ENCODE measurements at places on chromosomes 12 and 14.
A peak's percentile ranks its signal among the peaks of the same experiment; 100 is the strongest.

GRCh38 chr12:115898670-115899069, 378.8 kb downstream of the MED13L start:
- no peak for DNase-seq

DNA sequence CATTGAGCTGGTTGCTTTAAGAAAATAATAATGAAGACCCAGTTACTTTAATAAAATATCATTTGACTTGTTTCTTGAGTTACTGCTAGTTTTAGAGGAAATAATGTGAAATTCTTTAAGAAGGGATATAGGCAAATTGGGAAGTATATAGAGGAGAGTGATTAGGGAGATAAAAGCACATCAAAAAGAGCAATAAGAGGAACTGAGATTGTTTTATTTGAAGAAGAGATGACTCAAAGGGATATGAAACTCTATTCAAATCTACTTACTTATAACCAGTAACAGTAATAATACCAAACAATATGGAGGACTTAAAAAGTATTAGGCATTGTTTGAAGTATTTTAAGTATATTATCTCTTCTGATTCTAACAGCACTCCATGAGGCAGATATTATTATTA, 37.1 kb downstream of the LRRK2 start:
- DNase-seq = no peak

- no peak for DNase-seq
These were observed 437 bp downstream of the ERO1A start for GRCh38 chr14:52694761-52695480.

DNA sequence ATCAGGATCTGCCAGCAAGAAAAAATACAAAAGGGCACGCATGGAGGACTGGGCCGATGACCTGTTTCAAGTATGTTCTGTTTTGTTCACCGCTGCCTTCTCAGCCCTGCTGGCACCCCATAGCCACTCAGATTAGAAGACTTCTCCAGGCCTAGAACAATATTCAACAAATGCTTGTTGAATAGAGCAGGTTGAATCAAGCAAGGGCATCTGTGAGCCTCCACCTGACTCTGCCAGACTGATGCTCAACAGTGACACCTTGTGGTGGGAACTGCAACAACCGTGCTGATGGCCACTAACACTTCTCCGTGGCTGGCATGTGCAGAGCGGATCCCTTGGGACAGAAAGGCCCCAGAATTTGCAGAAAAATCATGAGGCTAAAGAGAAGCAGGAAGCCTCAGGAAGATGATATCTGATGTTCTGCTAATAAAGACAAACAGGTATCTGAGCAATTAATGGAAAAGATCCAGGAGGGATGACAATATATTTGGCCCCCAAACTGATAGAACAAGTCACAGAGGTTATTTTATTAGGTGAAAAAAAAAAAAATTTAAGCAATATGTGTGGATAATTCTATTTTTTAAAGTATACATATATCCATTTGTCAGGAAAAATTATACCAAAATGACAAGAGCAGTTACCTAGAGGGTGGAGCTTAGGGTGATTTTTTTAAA, 114.3 kb downstream of the KSR2 start:
- DNase-seq = peak; percentile 52

- no peak for DNase-seq
These were observed 30.5 kb downstream of the JDP2 start for GRCh38 chr14:75458305-75458704.

- no peak for DNase-seq
These were observed 11.5 kb downstream of the UBC start for GRCh38 chr12:124902916-124903315.

- DNase-seq = no peak
These were observed 39.8 kb downstream of the IFNG start for GRCh38 chr12:68119724-68120211.

- DNase-seq = no peak
These were observed 55.8 kb downstream of the CMAS start for GRCh38 chr12:22101749-22102243.

DNA sequence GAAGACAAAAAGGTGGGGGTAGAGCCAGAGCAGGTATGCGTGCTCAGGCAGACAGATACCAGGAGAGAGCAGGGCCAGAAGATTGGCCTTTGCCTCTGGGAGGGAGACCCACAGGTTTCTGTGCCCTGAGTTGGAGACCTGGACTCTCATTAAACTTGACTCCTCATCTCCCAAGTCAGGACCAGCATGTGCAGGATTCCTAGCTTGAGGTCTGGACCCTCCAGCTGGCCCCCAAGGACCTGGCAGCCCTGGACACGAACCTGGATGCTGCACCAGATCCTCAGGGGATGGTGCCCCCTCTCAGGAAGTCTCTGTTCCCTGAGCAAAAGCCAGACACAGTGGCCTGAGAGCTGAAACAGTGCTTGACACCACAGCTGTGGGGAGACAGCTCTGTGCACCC, 10.5 kb upstream of the KRT73 start:
- no peak for DNase-seq

DNA sequence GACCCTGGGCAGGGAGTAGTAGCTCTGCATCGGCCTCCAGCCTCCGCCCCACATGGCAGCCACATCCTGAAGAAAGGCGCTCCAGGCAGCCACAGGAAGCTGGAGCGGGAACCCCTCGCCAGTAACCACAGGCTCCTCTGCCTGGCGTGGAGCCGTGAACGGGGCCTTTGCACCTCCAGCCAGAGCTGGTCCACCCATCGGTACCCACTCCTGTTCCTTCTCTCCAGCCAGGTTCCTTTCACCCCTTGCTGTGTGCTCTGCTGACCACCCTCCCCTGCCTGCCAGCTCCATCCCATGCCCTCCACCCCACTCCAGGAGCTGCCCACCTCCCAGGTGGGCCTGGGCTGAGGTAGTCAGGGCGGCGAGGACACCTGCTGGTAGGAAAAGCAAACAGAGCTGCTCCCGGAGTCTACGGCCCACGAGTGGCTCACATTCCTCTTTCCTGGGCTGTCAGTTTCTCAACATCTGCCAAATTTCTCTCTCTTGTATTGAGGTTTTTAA, 2.7 kb downstream of the TGFB3 start:
- peak; percentile 59 for DNase-seq

DNA sequence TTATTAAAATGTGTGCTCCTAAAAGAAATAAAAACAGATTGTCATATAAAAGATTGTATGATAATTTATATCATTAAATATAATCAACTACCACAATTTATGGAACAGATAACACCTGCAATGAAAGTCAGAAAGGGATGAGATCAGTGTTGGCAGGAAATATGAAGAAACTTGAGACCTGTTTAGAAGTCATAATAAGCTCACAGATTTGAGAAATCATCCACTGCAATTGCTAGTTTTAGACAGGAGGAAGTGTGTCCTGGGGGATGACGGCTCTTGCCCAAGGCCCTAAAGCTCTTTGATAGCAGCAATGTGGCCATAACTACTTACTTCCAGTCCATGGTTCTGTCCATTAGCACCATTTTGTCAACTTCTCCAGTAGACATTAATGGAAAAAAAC, 122.8 kb upstream of the SOX5 start:
- DNase-seq = no peak

DNA sequence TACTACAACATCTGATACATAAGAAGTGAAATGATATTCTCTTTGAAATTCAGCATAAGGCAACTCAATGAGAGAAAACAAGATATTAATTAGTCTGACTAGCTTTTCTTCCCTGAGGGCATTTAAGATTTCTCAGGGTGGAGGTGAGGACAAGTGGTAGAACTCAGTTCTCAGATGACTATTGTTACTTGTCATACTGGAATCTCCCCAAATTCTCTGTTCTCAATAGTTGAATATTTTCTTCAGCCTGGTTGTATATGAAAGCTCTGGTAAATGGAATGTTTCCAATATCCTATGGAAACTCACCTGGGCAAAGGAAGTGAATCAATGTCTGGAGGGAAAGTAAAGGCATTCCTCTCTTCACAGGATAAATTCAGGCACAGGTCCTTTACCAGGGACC, 18.2 kb upstream of the ITGA5 start:
- no peak for DNase-seq

GRCh38 chr14:50667996-50668825, at the start of gene SAV1:
Gene SAV1, minus strand, starts transcription at chr14:50668306. Its CDS starts 339 bp downstream, at chr14:50667967.
- peak; percentile 74 for DNase-seq

DNA sequence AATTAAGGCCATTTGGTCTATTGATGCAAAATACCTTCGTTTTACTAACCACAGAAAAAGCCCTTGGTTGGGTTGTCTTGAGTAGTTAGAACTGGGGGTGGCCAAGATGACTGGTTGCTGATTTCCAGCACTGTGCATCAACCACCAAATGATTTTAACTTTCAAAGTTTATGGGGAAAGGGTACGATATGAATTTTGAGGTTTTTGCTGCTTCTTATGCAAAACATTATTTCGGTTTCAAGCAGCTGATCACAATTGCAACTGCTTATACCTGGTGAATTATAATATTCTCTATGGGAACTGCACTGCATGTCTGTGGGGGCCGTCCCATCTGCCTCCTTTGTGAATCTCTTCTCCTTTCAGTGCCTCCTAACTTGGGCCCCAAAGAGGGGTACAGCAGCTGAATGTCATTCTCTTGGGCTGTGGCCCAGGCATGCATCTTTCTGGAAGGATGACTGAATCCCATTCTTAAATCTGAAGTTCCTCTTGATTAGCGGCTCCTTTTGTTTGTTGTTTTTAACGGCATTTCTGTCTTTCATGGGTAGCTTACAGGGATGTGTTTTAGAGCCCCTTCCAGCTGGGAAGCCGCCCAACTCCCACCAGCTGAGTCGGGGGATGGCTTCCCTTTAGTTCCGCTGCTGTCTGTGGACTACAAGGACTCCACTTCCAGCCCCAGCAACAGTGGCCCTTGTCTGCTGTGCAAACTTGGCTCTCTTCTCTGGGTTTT, 479.8 kb downstream of the ZFP36L1 start:
- no peak for DNase-seq

DNA sequence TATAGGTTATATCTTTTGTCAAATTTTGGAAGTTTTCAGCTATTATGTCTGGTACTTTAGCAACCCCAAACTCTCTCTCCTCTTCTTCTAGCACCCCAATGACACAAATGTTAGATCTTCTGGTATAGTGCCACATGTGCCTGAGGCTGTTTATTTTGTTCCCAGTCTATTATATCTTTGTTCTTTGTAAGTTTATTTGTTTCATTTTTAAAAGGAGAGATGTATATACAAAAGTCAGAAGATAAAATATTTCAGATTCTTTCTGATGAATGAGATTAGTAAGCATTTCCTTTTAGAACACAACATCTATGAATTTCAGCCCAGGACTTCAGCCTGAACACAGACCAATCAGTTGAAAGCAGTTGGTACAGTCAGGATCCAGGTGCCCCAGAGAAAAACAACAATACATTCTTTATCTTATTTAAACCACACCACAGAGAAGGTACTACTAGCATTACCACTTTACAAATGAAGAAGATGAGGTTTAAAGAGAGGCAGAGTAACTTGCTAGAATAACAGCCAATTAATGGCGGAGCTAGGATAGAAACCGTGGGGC, 114.1 kb upstream of the BTG1 start:
- no peak for DNase-seq

DNA sequence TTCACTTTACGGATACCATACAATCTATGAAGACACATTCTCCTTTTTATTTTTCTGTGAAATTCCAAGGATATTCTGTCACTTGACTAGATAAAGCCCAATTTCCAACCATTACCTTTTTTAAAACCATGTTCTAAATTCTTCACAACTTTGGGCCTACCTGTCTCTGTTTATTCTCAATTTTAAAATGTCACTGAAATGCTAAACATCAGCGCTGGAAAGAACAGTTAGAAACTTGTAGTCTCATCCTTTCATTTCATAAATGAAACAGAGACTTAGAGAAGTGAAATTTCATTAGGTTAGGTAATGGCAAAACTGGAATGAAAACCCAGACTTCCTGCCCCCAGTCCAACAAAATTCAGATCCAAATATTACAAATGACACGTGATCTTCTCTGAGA, 396.2 kb downstream of the CCDC91 start:
- no peak for DNase-seq

GRCh38 chr14:68703093-68703492, 89.8 kb downstream of the ZFP36L1 start:
- DNase-seq = no peak

GRCh38 chr14:74571901-74572725, 39.9 kb downstream of the LTBP2 start:
- DNase-seq = no peak

- DNase-seq = no peak
These were observed 9.1 kb downstream of the SLC15A4 start for GRCh38 chr12:128814411-128815261.

DNA sequence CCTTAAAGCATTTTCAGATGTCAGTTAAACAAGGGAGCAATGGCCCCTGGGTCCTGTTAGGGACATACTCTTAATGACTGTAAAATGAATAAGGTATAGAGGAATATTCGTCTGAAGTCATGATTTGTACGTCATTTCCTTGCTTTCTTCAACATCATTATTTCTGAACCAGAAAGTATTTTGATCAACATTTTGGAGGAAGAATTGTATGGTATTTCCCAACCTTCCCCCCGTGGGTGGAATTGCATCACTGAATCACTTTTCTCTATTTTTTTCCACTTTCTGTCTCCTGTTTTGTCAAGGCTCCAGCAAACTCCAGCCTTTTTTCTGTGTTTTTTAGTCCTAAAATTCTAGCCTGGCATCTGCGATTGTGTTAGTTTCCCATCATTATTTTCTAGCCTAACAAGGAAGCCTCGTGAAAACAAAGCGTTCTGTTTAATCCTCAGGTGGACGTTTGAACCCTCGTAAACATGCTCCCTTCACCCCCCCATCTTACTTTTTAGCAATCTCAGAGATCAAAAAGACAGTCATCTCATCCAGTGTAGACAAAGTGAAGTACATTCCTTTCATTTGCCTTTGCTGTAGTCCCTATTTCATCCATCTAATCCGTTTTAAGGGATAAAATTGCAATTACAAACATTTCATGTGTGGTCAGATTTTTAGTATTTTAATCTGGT, 62.3 kb downstream of the ETV6 start:
- DNase-seq = no peak

DNA sequence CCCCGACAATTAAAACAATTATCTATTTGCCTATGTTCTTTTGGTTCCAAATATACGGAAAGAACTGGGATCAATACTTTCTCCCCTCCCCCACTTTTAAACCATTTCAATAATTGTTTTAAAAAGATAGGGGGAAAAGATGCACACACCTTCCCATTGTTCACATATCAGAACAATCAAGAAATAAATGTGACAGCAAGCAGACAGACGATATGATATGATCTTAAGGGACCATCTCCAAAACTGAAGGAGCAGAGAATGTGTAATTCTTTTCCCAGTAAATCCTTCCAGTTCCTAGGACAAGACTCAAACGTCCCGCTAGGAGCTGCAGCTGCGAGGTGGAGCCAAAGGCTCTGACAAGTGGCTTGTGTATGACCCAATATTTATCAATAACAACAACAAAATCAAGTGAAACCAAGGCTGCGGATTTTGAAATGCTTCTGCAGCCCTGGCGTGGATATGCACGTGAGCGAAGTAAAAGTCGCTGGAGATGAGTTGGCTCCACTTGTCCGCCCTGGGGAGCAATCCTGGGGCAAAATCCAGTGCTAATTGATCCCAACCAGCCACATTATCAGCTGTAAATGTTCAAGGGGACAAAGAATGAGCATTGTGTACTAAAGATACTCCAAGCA, 8.2 kb upstream of the FOXG1 start:
- no peak for DNase-seq

Data from NCI-H1694 (cell line).